ENCODE measurements at places on chromosomes 12 and 14. TPM values are rescaled to one million over a fixed set of nuclear protein-coding genes. Genes with fewer than 3 reads are reported as not detected.

The PIWIL1 gene
- 0.12 TPM for total RNA-seq

The GPRC5D gene
- total RNA-seq, result not detected

The NFATC4 gene
- 148 TPM for total RNA-seq

The MED13L gene
- 117 TPM for total RNA-seq

The FCF1 gene
- 37.3 TPM for total RNA-seq

The KRT78 gene
- total RNA-seq, result not detected

The NTS gene
- total RNA-seq, result 0.17 TPM
